ENCODE measurements at places on chromosomes 12 and 14.

DNA sequence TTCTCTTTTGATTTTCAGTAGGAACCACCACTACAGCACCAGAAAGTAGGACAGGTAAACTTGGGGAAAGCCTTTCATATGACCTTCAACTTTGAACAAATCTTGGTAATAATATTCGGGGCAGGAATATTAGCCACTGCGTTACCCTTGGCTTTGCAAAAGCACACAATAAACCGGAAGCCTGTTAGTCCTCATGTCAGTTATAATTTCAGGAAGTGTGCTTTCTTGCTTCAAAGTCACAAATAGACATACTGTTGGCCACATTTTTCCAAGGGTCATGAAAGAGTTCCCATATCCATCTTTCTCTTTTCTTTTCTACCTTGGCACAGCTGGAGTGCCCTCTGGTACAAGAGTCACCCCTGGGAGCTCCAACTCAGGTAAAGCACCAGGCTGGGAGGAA is 167.2 kb upstream of the CNTN1 start:
- DNase-seq, result no peak

DNA sequence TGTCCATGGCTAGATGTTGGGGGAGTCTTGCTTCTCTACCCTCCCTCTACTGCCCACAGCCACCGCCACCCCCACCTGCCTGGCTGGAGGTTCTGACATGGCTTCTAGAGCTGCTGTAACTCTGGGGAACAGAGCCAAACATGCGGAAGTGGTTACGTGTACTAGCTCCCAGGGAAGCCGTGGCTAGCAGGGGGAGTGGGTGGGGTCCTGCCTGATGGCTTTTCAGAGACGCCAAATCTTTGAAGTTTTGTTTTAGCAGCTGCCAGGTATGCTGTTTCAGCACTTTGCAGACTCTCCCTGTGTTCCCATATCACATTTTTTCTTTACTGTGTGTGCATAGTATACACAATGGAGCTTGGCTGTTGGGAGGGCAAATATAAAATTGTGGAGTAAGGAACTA is 150.3 kb downstream of the TGFB3 start:
- no peak for DNase-seq

DNA sequence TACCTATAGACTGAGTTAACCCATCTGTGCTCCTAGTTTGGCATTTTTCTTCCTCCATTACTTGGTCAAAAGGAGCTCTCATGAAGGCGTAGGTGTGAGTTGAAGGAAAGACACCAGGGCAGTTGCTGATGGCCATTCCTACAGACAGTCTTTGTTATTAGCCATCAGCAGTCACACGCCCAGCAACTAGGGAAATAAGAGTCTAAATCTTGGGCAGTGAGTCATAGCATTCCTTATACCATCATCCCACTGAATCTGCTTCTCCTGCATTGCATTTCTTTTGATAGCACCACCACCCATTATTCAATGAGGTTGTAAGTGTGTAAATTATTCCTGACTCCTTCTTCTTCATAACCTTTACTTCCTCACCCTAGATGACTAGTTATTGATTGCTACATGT is 150.9 kb upstream of the IGF1 start:
- peak; percentile 65 for DNase-seq

DNA sequence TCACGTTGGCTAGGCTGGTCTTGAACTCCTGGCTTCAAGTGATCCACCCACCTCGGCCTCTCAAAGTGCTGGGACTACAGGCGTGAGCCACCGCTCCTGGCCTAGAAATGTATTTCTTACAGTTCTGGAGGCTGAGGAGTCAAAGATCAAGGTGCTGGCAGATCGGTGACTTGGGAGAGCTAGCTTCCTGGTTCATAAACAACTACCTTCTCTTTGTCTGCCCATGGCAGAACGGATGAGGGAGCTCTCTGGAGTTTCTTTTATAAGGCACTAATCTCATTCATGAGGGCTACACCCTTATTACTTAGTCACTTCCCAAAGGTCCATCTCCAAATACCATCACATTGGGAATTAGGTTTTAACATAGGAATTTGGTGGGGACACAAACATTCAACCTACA is 38.9 kb downstream of the SLC17A8 start:
- DNase-seq, result no peak

DNA sequence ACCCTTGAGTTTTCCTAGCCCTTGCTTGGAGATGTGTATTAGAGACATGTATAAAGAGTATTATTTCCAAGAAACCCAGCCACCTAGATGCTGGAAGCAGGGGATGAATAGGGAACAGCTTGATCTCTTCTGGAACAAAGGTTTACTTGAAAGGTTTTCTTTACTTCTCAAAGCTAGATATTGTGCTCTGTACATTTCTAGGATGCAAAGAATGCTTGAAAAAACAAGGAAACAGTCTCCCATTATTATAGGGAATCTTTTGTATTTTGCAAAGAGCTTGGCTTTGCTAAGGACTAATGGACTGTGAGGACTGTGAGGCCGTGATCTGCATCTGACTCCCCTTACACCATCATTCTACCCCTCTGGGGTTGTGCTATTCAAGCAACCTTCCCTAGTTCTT is 77.9 kb downstream of the PRICKLE1 start:
- peak; percentile 17 for DNase-seq

DNA sequence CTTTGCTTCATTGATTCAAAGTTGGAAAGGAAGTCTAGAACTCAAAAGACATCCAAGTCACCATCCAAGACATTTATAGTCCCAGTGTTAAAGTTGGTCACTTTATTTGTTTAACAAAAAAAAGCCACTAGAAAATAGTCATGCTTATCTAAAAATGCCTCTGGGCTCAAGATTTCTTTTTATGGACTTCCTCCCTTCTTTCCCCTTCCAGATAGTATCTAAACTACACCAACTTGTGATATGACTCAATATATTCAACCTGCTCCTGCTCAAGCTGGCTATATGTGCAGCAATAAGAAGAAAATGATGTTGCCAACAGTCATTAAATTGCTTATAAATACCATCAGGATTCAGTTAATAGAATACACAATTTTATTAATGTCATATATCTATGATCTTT is 1177.1 kb downstream of the FLRT2 start:
- DNase-seq, result no peak

DNA sequence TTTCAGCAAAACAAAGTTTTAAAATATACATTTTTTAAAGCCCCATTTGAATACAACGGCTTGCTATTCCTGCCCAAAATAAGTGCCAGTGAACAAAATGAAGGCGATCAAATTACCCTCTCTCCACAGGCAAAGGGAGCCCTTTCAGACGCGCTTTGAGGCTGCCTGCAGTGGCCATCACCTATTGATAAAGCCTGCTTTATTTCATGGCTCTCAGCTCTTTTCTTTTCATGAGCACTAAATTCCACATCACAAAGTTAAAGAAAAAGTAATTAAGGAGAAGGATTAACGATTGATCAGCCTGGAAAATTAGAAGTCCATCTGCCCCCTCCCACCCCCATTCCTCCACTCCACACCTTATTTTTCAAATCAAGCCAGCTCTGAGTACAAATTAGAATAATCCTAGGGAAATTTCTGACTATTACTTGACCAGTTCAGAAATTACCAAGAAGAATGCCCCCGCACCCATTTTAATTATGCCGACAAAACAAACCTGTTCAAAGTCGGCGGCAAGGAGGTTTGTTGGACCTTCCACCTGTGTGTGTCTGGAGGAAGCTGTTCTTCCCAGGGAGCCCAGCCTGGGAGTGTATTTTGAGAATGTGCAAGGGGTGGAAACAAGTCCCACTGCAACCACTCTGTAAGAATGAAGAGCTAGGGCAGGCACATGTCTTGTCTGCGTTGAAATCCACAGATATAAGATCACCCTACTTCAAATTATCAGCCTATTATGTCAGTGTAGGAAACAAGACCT is 64.2 kb upstream of the RIC8B start:
- no peak for DNase-seq

- DNase-seq, result peak; percentile 6
Observed at GRCh38 chr12:72368298-72368697, 96.1 kb downstream of the TRHDE start.

DNA sequence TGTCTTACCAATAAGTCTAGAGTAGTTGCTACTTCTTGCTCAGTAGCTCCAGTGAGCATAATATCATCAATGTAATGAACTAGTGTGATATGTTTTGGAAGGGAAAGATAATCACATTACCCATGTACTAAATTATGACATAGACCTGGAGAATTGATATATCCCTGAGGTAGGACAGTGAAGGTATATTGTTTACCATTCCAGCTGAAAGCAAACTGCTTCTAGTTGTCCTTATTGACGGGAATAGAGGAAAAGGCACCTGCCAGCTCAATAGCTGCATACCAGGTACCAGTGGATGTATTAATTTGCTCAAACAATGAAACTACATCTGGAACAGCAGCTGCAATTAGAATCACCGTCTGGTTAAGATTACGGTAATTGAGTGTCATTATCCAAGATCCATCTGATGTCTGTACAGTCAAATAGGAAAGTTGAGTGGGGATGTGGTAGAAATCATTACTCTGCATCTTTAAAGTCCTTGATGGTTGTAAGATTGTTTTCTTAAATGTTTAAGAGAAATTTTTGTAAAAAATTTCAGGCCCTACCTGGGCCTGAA is 100.0 kb upstream of the ARHGAP5 start:
- no peak for DNase-seq
